ENCODE measurements at places on chromosomes 13 and 19. TPM values are rescaled to one million over a fixed set of nuclear protein-coding genes. Genes with fewer than 3 reads are reported as not detected.

The ITGBL1 gene
- total RNA-seq, result 0.66 TPM

The RELB gene
- total RNA-seq, result 12.9 TPM

The PIN1 gene
- 78.9 TPM for total RNA-seq

The ARHGAP45 gene
- 30.4 TPM for total RNA-seq

GRCh38 chr13:75705395-75705794, 69.3 kb downstream of the LMO7 start:
- peak; percentile 95 for DNase-seq

- peak; percentile 55 for DNase-seq
These were observed 14.5 kb upstream of the SIGLEC14 start for GRCh38 chr19:51660975-51661600.

DNA sequence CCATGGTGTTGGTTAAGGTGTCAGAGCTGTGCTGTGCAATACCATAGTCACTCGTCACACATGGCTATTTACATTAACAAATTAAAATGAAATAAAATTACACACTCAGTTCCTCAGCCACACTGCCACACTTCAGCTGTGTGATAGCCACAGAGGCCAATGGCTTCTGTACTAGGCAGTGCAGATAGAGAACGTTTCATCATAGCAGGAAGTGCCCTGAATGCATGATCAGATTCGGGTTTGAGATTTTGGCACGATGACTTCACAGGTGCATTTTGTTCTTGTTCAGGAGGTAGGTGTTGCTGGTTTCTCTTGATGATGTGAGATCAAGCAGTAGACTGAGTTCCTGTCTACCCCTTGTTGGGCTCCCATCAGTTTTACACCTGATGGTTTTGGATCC, 6.5 kb downstream of the ARMC6 start:
- DNase-seq, result no peak

DNA sequence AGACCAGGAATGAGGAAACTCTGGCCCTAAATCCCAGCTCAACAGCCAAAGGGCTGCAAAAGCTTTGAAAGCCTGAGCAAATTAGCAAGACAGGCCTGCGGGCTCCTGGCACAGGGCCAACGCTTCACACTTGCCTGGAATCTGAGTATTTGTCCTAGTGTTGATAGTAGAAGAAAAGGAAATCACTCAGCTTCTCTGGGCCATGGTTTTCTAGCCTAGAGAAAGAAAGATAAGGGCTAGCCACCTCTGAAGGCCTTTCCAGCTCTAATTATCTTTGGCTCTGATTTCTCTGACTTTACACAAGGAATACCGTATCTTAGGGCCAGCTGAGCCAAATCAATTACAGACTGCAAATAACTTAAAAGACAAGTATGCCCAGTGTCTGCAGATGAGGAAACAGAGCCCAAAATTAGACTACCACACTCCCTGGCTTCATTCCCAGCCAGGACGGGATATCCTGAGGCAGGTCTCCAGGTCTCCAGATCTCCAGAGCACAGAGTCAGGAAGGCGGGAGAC, 69.6 kb downstream of the STK24 start:
- DNase-seq, result no peak

GRCh38 chr13:96940961-96941360, 53.3 kb downstream of the OXGR1 start:
- DNase-seq, result no peak

- DNase-seq, result no peak
These were observed 7.3 kb upstream of the MEDAG start for GRCh38 chr13:30898678-30899241.

DNA sequence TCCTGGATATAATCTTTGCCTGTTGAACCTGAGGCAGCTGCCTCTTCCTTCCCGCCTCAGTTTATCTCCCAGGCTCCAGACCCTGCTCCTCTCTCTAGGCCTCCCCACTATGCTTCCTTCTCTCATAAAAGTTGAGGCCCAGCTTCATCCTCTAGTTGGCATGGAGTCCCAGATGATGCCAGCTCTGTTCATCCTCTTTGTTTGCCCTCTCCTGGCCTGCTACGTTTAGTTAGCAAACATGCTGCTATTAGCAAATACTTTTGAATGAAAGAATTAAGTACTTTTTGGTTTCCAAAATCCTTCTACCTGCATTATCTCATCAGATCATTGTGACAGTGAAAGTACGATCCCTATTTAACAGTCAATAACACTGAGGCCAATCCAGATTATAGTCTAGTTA, 472.5 kb downstream of the COG6 start:
- no peak for DNase-seq

GRCh38 chr19:1168572-1169410, 5.3 kb downstream of the SBNO2 start:
- no peak for DNase-seq

- DNase-seq, result no peak
These were observed 130.4 kb downstream of the DPF1 start for GRCh38 chr19:38093587-38093986.
